ENCODE measurements at places on chromosomes 12 and 14.

- DNase-seq, result no peak
These were observed 160.9 kb downstream of the EPS8 start for GRCh38 chr12:15627995-15628945.

DNA sequence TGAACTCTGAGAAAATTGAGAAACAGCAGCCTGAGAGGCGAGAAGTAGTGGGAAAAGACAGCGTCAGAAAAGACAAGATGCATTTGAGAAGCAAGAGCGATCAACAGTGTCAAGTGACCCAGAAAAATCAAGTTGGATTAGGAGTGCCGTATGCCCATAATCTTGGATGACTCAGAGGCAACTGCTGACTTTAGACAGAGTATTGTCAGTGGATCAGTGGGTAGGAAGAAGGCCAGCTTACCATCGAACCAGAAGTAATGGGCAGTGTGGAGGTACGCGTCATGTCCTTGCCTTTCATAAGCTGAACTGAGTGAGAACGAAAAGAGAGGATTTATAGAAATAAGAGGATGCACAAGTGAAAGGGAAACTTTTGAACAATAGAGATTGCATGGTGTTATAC lies 151.0 kb upstream of the NAV3 start:
- no peak for DNase-seq

- no peak for DNase-seq
These were observed 6.2 kb upstream of the BIN2 start for GRCh38 chr12:51330186-51330585.

DNA sequence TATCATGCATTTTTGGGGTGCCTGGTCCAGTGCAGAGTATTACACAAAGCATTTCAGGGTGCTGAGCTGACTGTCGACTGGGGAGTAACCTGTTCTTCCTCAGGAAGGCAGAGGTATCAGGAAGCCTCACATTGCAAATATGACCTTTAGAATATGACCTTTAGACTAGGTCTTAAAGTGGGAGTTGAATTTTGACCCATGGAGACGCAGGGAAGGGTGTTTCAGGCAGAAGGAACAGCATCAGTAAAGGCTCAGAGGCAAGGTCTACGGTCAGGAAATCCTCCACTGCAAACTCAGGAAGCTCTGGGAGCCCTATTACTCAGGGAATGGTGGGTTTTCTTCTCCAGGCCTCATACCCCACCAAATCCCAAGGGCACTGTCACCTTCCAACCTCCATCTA lies 11.3 kb downstream of the HNF1A start:
- DNase-seq, result no peak

All from NCI-H2081 treated with DMSO at 0.1 percent for 48 hours (cell line).